ENCODE measurements at places on chromosomes 1 and 21. TPM values are rescaled to one million over a fixed set of nuclear protein-coding genes. Genes with fewer than 3 reads are reported as not detected.
A peak's percentile ranks its signal among the peaks of the same experiment; 100 is the strongest.

DNA sequence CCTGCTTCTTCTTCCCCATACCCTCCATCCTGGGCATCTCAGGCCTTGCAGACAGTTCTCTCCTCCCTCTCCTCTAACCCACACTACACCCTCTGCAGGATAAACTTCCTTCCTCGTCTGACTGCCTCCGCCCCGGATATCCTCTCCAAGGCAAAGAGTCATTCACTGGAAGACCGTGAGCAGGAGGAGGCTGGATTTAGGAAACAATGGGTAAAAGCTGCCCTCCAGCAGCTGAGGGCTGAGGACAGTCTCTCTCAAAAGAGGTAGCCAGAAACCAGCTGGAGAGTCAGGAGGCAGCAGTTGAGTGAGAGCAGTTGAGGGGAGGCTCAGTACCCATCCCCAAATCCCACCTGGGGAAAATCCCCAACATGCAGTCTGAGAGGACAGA is 1.4 kb downstream of the CSRP1 start:
- DNase-seq = no peak
- peak overlapping the region; percentile 88 for H3K4me3 ChIP-seq
- peaks cover 58% of the 10 kb centered on the region for H3K4me1 ChIP-seq
- no peaks in the 10 kb centered on the region for H3K36me3 ChIP-seq

DNA sequence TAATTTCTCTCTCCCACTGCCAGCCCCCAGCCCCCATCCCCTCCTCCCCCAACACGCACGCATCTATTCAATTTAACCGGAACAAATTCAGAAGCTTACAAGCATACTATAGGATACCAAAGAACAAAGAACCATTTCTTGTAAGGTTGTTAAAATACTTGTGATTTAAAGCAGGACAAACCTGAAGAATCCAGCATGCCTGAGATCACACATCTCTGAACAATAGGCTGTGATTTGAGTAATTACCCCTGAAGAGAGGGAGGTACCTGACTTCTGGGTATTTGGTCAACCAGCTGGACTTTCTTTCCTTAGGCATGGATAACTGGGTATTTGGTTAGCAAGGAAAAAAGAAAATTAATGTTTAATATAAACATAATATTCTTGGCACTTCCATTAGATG is 105.1 kb downstream of the NMNAT2 start:
- no peaks in the 10 kb centered on the region for H3K27me3 ChIP-seq
- H3K4me1 ChIP-seq = peaks cover 63% of the 10 kb centered on the region
- peak overlapping the region; percentile 33 for H3K27ac ChIP-seq
- no peak overlapping the region for H3K4me3 ChIP-seq

GRCh38 chr1:165116732-165117131 is 239.8 kb downstream of the LMX1A start:
- H3K27ac ChIP-seq = no peak overlapping the region
- no peak for DNase-seq
- H3K27me3 ChIP-seq = no peaks in the 10 kb centered on the region
- no peaks in the 10 kb centered on the region for H3K36me3 ChIP-seq
- no peaks in the 10 kb centered on the region for H3K4me1 ChIP-seq
- no peak overlapping the region for H3K4me3 ChIP-seq

DNA sequence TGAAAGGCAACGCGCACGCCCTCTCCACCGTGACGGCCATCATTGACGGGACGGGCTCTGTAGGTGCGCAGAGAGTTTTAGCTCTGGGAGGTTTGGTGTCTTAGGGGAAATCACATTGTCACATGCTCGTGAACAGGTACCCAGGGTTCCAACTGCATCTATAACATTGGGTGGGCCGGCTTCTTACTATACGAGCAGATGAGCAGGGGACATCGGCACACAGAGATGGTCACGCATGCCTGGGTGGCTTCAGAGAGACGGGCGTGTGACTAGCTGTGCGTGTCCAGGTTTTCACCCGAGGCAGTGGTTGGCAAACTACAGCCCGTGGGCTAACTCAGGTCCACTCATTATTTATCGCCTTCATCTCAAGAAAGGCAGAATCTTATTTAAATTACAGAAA is 54.7 kb downstream of the SLC37A1 start:
- no peak overlapping the region for H3K4me3 ChIP-seq
- DNase-seq = no peak
- no peaks in the 10 kb centered on the region for H3K4me1 ChIP-seq
- H3K27ac ChIP-seq = no peak overlapping the region

- no peaks in the 10 kb centered on the region for H3K36me3 ChIP-seq
- H3K27ac ChIP-seq = no peak overlapping the region
- no peaks in the 10 kb centered on the region for H3K4me1 ChIP-seq
- H3K4me3 ChIP-seq = no peak overlapping the region
- no peak for DNase-seq
- no peaks in the 10 kb centered on the region for H3K27me3 ChIP-seq
These were observed 91.2 kb upstream of the COL24A1 start for GRCh38 chr1:86247597-86248279.

DNA sequence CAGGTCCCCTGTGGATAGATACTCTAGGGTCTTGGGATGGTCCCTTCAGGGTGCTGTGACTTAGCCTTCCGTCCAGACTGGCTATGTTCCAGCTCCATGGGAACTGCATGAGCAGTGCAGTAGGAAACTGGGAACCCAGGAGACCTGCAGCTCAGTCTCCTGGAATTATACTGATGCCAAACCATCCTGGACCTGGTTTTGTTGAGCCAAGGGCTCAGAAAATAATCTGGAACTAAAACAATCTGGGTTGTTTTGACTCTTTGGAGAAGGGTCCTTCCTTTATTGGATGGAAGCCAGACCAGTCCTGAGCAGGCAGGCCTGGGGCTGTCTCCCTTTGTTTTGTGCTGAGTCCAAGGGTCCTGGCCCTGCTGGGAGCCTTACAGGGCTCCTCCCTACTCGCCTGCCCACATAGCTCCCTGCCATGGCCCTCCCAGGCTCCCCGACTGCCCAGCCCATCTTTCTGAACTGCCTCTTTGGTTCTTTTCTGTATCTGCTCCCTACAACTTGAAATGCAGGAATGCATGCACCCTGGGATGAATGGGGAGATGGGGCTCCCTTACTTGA is 1.2 kb downstream of the IPO13 start:
- peaks cover 42% of the 10 kb centered on the region for H3K4me1 ChIP-seq
- DNase-seq = no peak
- H3K36me3 ChIP-seq = peaks cover 21% of the 10 kb centered on the region
- H3K27ac ChIP-seq = no peak overlapping the region

DNA sequence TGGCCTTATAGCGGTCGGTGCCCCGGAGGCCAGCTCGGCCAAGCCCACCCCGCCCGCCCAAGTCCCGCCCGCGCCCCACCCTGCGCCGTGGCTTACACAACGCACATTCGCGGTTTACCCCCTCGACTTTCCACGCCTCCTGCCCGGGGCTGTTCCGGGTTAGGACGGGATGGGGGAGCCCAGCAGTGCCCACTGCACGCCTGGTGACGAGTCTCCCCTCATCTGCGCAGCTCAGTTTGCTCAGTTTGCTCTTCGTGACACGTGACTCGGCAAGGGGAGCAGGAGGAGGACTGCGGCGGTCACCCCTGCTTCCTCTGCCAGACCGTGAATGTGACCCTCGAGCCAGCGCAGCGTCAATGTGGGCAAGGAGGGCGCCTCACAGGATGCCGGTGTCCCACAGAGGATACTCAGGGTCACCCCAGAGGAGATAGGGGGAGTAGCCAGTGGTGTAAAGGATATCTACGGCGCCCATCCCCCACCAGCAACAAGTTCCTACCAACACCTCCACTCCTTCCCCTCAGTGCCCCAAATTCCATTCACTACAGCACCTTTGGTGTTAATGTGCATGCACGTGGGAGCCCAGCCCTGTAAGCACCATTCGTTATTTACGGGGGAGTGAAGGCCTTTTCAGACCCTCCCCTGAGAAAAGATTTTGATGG is 350 bp upstream of the S100A6 start:
- H3K27ac ChIP-seq = peak overlapping the region; percentile 99
- peak overlapping the region; percentile 79 for H3K4me3 ChIP-seq
- H3K4me1 ChIP-seq = peaks cover 51% of the 10 kb centered on the region
- no peaks in the 10 kb centered on the region for H3K27me3 ChIP-seq
- H3K36me3 ChIP-seq = peaks cover 7% of the 10 kb centered on the region

- DNase-seq = no peak
- H3K27ac ChIP-seq = no peak overlapping the region
- peaks cover 2% of the 10 kb centered on the region for H3K4me1 ChIP-seq
- no peaks in the 10 kb centered on the region for H3K36me3 ChIP-seq
These were observed 100.5 kb downstream of the TEX35 start for GRCh38 chr1:178613271-178613945.

GRCh38 chr1:87927391-87928280 is 599.0 kb downstream of the LMO4 start:
- no peak overlapping the region for H3K27ac ChIP-seq
- no peaks in the 10 kb centered on the region for H3K4me1 ChIP-seq
- no peaks in the 10 kb centered on the region for H3K27me3 ChIP-seq
- DNase-seq = no peak
- no peak overlapping the region for H3K4me3 ChIP-seq

GRCh38 chr1:230283678-230284077 is 142.5 kb downstream of the PGBD5 start:
- peaks cover 35% of the 10 kb centered on the region for H3K36me3 ChIP-seq
- no peaks in the 10 kb centered on the region for H3K27me3 ChIP-seq
- DNase-seq = no peak
- peaks cover 16% of the 10 kb centered on the region for H3K4me1 ChIP-seq
- H3K27ac ChIP-seq = no peak overlapping the region

DNA sequence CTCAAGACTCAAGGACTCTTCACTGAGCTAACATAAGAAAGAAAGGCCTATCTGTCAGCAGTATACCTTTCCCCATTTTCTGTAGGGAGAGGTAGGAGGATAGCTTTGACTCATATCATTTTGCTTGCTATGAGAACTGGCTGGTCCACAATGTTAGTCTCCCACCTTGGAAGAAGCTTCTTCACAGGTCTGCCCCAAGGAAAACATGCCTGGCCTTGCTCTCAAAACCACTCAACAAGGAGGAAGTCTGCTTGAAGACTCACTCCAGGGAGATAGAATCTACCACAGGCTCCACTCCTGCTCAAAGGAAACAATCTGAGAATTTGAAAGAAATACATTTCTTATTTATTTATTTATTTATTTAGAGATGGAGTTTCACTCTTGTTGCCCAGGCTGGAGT is 29.5 kb upstream of the LAMC1 start:
- no peak overlapping the region for H3K4me3 ChIP-seq
- peaks cover 3% of the 10 kb centered on the region for H3K4me1 ChIP-seq
- H3K27ac ChIP-seq = no peak overlapping the region
- DNase-seq = no peak
- no peaks in the 10 kb centered on the region for H3K27me3 ChIP-seq
- H3K36me3 ChIP-seq = no peaks in the 10 kb centered on the region

- no peaks in the 10 kb centered on the region for H3K4me1 ChIP-seq
- H3K36me3 ChIP-seq = peaks cover 6% of the 10 kb centered on the region
- H3K4me3 ChIP-seq = no peak overlapping the region
- DNase-seq = no peak
- no peaks in the 10 kb centered on the region for H3K27me3 ChIP-seq
- H3K27ac ChIP-seq = no peak overlapping the region
These were observed 22.8 kb upstream of the BATF3 start for GRCh38 chr1:212722270-212722957.

DNA sequence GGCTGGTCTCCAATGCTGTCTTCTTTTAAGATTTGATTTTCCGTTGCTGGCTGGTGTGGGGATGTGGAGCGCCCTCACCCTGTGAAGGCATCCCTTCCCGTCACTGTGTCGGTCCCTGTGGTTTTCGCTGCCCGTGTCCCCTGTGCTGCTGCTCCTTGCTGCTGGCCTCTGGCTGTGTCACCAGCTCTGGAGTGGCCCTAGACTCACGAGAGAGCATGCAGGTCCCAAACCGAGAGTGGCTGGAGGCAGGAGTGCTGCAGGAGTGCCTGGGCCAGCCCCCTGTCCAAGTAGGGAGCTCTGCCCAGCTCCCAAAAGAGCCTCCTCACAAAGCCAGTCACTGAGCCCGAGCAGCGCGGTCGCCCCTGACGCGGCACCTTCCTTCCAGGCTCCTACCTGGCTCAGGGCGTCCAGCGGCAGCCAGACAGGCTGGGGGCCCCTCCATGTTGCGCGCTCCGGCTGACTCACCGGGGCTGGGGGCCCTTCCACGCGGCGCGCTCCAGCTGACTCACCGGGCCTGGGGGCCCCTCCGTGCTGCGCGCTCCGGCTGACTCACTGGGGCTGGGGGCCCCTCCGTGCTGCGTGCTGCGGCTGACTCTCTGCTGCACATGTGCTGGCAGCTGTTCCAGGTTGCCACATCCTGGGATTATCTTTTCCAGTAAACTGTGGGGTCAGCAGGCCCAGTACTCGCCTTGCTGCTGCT is 106.7 kb upstream of the COL6A1 start:
- no peaks in the 10 kb centered on the region for H3K36me3 ChIP-seq
- H3K4me3 ChIP-seq = peak overlapping the region; percentile 20
- no peak for DNase-seq
- H3K4me1 ChIP-seq = no peaks in the 10 kb centered on the region

GRCh38 chr1:181251713-181252075 is 163.2 kb downstream of the IER5 start:
- no peaks in the 10 kb centered on the region for H3K36me3 ChIP-seq
- DNase-seq = peak; percentile 42
- no peaks in the 10 kb centered on the region for H3K27me3 ChIP-seq
- H3K27ac ChIP-seq = no peak overlapping the region
- H3K4me1 ChIP-seq = peaks cover 8% of the 10 kb centered on the region

- peak overlapping the region; percentile 29 for H3K27ac ChIP-seq
- peak overlapping the region; percentile 31 for H3K4me3 ChIP-seq
- H3K36me3 ChIP-seq = no peaks in the 10 kb centered on the region
- no peak for DNase-seq
- H3K27me3 ChIP-seq = no peaks in the 10 kb centered on the region
These were observed 31.5 kb downstream of the LYST start for GRCh38 chr1:235835226-235835625.

DNA sequence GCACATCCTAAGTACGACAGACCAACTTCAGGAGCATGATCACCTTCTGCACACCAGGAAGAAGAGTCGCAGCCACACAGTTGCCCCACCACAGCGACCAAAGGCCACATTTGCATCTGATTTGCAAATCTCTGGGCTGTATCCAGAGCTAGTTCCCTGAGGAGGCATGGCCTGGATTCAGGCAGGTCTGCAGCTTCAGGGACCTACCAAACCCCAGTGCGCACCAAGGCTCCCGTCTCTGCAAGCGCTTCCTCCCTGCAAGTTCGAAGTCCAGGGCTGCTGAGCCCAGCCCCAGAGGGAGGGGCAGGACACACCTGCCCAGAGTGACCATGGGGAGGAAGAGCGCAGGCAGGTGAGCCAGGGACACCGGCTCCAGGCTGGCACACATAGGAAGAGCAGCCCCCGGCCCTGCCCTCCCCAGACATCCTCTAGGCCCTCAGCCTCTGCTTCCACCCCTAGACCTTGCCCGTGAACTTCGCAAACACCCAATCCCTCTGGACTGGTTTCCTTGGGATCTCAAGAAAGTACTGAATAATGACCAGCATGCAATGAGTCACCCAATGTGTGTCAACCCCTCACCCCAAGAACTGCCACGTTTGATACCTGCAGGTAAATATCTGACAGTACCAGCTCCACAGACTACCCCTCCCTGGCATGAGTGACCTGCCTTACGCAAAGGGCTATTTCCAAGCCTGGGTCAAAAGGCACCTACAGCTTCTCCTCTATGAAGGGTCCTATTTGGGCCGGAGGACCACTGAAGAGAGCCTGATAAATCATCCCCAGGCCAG is 36.8 kb downstream of the CASZ1 start:
- DNase-seq = no peak
- H3K4me1 ChIP-seq = peaks cover 41% of the 10 kb centered on the region
- H3K36me3 ChIP-seq = no peaks in the 10 kb centered on the region

The PTCH2 gene
- 2.6 TPM for total RNA-seq

The ROR1 gene
- 5.8 TPM for total RNA-seq

The NCAM2 gene
- 7.5 TPM for total RNA-seq

The WNT4 gene
- total RNA-seq = 0.29 TPM

The PCP4 gene
- total RNA-seq = 172 TPM

The ESRRG gene
- 6.1 TPM for total RNA-seq

The DUSP12 gene
- 26.1 TPM for total RNA-seq

The NBPF1 gene
- total RNA-seq = 23.7 TPM
